ENCODE measurements at places on chromosomes 7 and 10.

DNA sequence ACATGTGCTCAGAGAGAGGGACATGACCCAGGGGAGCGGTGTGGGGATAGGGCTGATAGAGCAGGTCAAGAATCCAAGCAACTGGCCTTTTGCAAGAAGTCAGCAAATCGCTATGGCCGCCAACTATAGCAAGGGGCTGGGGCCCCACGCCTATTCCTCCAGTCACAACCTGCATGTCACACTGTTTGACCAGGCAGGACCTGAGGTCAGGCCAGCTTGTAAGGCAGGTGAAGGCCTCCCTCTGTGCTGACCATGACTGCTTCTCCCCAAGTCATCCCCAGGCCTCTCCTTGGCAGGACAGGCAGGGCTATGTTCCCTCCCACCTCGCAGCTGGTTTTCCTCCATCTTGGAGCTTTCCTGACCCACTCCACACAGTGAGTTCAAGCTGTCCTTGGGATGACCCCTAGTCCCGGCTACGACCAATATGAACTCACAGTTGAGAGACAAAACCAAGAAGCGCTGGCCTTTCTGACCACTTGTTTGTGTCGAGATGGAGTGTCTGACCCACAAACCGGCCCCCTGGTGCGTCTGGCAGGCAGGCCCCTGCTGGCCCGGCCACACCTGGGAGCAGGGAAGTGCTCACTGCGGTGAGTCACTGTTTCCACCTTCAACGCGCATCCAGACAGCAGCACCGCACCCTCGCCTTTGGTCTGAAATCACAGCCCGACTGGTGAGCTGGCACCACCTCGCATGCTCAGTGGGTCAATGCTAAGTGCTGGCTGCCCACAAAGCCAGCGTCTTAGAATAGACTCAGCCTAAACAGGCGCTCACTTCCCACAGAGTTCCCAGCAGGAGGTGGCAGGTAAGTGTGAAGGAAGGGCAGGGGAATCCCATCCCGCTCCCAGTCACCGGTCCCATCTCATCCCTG, 81.4 kb downstream of the VWA2 start:
- DNase-seq = no peak

- no peak for DNase-seq
These were observed 6.9 kb downstream of the C7orf57 start for GRCh38 chr7:48042216-48042615.

DNA sequence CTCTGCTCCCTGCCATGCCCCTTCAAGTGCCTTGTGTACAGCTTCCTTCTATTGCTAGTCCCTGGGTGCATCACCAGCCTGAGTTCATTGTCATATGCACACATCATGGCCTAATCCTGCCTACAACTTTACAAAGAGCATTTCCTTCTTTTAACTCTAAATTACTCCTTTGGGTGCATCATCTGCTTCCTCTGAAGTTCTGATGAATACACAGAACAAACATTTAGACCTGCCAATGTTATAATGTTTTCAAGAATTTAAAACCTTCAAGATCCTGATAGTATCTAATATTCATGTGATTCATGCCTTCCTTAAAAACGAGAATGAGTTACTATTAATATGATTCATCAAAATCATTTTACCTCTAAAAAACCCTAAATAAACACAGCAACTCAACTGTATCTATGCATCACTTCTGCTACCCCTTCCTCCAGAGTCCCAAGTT, 357.1 kb downstream of the MAGI2 start:
- no peak for DNase-seq

DNA sequence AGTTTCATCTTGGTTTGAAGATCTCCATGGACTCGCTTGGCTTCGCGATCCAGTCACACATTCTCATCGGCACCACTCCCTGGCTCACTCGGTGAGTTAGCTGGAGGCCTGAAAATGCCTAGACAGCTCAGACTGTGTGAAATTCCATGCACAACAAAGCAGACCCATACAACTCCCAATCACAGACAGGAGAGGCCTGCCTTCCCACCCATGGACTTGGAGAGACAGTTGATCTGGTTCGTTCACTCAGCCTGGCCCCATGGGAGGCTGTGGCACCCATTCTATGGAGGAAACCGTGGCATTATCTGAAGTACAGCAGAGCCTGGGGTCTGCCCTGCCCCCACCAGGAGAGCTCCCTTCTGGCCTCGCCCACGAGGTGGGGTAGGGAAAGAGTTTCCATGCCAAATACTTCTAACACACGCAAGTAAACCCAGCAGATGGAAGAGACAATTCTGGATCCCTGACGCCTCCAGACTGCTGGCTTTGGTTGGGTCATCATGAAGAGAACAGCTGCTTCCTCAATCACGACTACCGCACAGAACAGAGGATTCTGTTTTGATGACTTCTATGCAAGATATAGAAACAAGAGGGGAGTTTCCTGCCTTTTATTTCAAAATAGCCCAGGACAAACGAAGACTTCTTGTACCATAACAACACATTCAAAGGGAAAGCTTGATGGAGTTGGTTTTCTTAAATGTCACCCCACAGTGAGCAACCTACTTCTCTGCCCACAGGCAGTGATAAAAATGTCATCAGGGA, 15.9 kb downstream of the FAM53B start:
- no peak for DNase-seq

- DNase-seq = peak; percentile 87
These were observed 347.8 kb downstream of the ETV1 start for GRCh38 chr7:13641714-13642113.

- DNase-seq = no peak
These were observed 218.7 kb downstream of the GALNT17 start for GRCh38 chr7:71350680-71351079.

DNA sequence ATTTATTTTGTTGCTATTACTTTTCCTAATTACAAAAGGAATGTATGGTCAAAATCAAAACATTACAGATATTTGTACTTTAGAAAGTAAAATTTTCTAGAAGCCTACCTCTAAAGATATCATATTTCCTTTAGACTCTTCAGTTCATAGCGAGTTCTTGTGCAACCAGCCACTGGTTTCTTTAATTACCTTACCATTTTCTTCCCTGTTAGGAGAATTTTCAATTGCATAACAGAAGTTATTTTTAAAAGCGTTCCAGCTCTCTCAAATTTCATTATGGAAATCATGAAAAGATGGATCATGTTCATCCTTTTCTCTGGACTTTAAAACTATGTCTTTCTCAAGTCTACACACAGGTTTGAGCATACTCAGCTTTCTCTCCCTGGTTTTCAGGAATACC, 5.0 kb upstream of the TRUB1 start:
- no peak for DNase-seq

GRCh38 chr7:108347616-108348015, 108.6 kb downstream of the NRCAM start:
- no peak for DNase-seq

DNA sequence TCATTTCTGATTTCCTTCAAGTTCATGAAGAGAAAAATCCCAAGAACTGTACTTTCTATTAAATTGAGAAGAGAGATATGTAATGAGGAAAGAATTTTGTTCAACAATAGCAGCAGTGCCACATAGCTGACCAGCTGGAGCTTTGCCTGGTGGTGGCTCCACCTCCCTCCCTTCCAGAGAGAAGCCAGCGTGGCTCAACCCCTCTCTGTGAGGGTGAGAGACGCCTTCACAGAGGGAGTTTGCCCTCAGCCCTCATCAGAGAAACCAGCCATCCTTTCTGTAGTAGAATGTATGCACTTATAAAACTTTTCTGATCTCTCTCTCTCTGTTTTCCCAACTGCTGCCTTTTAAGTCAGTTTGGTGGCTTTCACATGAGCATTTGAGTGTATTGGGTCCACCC, 20.5 kb upstream of the COL1A2 start:
- DNase-seq = no peak

DNA sequence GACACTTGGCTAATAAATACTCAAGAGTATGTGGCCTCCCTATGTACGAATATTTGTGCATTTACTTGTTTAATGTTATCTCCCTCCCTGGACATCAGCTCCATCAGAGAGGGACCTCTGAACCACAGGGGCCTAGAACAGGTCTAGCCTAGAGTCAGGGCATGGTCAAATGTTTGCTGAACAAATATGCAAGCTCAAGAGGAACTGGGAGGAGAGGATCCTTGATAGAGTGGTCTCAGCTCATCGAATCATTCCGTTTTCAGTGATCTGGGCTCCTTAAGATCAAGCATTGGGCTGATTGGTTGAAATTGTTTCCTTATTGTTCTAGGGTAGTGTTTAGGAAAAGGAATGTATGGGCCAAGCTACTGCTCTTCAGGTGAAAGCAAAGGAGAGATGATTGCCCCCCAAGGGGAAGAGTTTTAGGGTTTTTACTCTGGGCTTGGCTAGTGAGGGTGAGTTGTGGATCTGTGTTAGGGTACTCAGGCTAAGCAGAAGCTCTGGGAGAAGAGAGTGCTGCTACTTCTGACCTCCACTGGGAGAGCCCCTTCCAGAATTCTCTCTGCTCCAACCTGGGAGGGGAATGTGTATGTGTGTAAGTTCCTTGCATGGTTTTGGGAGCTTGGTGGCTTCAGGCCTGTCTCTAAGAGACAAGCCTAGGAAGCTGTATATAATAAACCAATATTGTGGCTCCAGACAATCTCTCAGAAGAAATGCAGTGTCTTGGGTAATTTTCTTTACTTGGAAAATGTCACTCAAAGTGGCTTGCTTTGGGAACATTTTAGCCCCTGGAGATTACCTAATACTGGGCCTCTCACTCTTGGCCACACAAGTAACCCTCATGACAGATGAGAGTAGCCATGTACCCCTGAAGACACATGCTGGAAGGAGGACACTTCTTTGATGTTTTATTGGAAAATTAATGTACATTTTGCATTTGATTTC, 110.0 kb downstream of the EMX2 start:
- DNase-seq = peak; percentile 2

DNA sequence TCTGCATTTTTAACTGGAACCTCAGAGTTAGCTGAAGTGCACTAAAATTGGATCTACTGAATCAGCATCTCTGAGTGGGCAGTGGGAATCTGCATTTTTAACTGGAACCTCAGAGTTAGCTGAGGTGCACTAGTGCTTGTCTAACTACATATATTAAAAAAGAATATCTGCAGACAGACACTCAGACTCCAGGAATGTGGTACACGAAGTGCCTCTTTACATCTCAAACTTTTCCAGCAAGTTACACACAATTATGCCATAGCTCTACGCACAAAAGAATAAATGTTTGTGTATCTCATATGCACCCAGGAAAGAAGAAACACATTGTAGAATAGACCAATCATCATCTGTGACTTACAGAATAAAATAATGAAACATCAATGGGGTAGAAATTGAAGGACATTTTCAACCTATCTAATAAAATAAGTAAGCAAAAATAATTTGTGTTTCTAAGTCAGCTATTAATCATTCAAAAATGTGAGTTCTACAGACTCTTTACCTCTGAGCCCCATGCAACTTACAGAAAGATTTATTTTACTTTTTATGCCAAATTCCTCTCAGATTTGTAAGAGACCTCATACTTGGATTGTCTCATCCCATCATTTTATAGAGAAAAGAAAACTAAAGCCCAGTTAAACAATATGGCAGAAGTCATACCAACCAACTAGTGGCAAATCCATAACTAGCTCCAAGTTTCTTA, 28.3 kb downstream of the PPP1R3A start:
- DNase-seq = no peak

DNA sequence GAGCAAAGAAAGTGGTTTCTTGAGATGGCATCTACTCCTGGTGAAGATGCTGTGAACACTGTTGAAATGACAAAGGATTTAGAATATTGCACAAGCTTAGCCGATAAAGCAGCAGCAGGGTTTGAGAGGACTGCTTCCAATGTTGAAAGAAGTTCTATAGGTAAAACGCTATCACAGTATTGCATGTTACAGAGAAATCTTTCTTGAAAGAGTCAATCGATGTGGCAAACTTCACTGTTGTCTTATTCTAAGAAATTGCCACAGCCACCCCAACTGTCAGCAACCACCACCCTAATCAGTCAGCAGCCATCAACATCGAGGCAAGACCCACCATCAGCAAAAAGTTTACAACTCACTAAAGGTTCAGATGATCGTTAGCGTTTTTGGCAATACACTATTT, 59.9 kb downstream of the SLC29A4 start:
- DNase-seq = no peak

DNA sequence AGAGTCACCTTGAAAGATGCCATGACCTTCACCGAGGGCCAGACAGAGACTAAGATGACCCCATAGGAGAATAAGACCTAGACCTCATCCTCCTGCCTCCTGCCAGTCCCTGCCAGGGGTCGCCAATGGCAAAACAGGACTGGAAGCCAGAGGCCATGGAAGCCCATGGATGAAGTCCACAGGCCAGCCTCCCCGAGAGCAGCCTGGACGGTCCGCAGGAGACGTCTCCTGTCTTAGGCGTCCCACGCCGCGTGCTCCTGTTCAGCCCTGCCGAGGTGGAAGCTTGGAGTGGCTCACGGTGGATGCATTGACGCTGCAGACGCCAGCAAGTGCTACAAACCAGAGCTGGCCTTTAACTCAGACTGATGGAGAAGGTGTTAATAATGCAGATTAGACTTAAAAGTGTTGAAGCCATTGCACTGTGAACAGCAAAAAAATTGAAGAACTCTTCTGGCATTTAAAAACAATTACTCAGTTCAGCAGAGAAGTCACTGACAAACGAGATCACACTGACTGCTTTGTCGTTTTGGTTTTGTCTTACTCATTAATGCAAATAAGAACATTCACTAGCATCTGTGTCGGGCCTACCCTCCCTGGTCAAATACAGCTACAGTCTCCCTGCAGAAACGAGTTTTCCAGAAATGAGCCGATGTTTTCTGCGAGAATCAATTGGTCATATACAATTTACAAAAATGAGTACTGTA, 38.1 kb upstream of the FAM20C start:
- DNase-seq = no peak

DNA sequence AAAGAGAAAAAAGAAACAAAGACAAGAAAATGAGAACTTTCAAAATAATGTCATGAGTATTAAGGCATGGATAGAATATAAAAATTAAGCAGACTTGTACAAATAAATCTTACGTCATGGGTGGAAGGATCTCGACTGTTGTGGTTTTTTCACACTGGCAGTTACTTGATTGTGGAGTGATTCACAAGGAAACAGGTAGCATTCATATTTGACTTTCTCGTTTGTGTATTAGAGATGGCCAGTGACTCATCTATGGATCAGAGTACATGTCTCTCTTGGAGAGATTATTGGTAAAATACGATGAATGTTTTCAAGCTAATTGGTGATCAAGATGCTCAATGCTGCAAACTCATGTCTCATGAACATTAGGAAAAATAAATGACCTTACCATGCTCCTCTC, 564.3 kb downstream of the GATA3 start:
- DNase-seq = no peak

GRCh38 chr10:100184840-100185239, 989 bp downstream of the ERLIN1 start:
- no peak for DNase-seq

GRCh38 chr10:102634686-102635085, 9.6 kb upstream of the TRIM8 start:
- DNase-seq = no peak

- no peak for DNase-seq
These were observed 139.5 kb downstream of the TCF7L2 start for GRCh38 chr10:113089551-113089950.

DNA sequence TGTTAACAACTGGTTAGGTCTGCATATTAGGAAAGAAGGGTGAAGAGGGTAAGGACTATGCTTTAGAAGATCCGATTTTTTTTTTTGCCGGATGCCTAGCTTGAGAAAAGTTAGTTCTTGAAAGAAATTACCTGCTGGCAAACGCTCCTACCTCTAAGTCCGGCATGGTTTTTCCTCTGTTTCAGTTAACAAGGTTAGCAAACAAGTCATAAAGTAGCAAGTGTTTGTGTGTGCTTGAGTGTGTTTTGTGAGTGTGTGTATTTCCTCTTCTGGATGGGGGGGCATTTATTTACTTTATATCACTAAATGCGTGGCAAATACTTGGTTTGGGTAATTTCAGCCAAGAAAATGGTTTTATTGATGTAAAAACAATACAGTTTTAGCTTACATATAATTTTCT, 195.6 kb downstream of the SUGCT start:
- no peak for DNase-seq

Data from Panc1 (cell line).